ENCODE measurements at places on chromosomes 7 and 10.
A peak's percentile ranks its signal among the peaks of the same experiment; 100 is the strongest.

DNA sequence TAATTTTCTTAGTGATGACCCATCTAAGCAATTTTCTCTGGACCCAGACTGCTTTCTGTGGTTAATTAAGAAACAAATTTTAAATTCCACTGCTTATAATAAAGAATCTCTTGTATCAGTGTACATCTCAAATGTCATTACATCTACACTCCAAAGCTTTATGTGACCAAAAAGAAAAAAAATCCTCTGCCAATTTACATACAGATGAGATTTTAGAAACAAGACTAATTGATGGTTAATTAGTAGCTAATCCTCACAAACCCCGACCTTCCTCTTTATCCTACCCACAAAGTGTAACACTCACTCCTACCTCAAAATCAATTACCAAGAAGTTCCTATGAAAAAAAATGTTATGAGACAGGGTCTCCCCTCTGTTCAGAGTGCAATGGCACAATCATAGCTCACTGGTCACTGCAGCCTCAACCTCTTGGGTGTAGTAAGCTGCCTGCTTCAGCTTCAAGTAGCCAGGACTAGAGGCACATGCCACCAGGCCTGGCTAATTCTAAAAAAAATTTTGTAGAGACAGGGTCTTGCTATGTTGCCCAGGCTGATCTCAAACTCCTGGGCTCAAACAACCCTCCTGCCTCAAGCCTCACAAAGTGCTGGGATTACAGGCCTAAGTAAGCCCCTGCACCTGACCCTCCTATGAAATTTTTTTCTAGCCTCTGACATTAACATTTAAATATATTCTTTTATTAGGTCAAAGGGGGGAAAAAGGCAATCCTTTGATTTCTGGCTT lies 14.8 kb downstream of the KIF5B start:
- DNase-seq: no peak

DNA sequence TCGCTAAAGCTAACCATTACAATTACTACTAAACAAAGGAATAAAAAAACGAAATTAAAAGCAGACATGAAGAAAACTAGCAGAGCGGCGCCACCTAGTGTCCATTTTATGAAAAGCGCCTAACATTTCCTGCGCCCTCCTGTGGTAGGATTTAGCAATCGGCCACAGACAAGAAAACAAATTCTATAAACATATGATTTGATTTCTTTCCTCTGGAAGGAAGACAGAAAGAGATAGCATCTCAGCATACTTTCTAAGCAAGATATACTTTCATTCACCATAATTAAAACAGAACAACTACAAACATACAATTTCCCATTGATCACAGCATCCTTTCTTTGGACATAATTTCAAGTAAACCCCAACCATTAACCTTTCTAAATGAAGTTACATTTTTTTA lies 337.7 kb upstream of the NPVF start:
- DNase-seq: peak; percentile 62

- peak; percentile 24 for DNase-seq
Observed at GRCh38 chr7:98211221-98211675, at the start of gene BHLHA15. TSS of gene BHLHA15 (plus strand) at chr7:98211439. CDS start at chr7:98212310, 871 bp downstream.

GRCh38 chr7:147412109-147412508 lies 1178.5 kb upstream of the C7orf33 start:
- DNase-seq: no peak

GRCh38 chr7:7698930-7699329 lies 19.5 kb downstream of the RPA3 start:
- DNase-seq: no peak

GRCh38 chr10:79381804-79382221 lies 34.5 kb downstream of the PPIF start:
- peak; percentile 92 for DNase-seq
